ENCODE measurements at places on chromosomes 12 and 14.

DNA sequence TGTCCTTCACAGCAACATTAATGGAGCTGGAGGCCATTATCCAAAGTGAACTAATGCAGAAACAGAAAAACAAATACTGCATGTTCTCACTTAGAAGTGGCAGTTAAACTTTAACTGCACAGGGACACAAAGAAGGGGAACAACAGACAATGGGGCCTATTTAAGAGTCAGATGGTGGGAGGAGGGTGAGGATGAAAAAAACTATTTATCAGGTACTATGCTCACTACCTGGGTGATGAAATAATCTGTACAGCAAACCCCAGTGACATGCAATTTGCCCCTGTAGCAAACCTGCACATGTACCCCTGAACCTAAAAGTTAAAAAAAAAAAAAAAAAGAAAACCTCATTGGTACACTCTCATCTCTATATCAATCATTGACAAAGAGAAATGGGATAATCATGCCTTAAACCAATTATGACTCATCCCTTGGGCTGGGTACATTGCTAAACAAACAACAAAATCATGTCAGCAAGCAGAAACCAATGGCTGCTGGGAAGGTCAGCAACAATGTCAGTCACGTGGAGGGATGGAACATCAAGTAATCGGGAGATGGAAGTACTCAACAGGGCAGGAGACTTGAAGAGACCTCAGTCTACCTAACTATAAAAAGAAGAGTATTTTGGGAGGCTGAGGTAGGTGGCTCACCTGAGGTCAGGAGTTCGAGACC is 479.2 kb downstream of the RMST start:
- no peak for DNase-seq

- no peak for DNase-seq
Measured at GRCh38 chr14:71238835-71239234, 331.6 kb downstream of the PCNX1 start.

DNA sequence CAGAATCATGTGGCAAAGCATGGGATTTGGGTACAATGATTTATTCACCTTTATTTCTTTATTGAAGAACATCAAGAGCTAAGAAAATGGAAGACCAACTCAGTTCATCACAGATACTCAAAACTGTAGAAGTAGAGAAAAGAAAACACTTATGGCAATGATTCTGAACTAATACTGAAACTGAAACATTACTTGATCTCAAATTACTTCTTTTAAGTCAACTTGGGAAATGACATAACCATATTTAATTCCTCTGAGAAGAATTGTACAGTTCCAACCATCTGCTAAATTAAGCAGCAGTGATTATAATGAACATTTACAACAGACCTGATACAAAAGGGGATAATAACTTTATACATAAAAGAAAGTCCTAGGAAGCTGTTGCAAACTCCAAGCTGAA is 466.5 kb downstream of the TMTC2 start:
- DNase-seq = no peak

- no peak for DNase-seq
Measured at GRCh38 chr12:105469211-105469610, 138.7 kb downstream of the C12orf75 start.

DNA sequence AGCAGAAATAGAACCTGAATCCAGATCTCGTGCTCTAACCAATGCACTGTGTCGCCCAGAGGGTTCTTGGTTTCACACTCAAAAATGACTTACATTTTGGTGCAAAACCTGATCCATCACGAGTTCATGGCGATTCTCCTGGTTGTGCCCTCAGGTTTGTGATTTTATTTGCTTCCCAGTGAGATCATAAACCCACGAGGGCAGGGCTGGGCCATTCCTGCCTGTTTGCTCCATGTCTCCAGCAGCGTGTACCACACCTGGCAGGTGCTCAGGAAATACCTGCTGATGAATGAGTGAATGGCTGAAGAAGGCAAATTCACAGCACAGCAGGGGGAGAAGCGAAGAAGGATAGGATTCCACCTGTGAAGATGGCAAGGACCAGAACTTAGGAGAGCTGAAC is 9.4 kb downstream of the ACACB start:
- no peak for DNase-seq

- no peak for DNase-seq
Measured at GRCh38 chr12:126337556-126338441, 1272.6 kb downstream of the AACS start.

- no peak for DNase-seq
Measured at GRCh38 chr14:23615856-23616255, 20.3 kb upstream of the DHRS2 start.

DNA sequence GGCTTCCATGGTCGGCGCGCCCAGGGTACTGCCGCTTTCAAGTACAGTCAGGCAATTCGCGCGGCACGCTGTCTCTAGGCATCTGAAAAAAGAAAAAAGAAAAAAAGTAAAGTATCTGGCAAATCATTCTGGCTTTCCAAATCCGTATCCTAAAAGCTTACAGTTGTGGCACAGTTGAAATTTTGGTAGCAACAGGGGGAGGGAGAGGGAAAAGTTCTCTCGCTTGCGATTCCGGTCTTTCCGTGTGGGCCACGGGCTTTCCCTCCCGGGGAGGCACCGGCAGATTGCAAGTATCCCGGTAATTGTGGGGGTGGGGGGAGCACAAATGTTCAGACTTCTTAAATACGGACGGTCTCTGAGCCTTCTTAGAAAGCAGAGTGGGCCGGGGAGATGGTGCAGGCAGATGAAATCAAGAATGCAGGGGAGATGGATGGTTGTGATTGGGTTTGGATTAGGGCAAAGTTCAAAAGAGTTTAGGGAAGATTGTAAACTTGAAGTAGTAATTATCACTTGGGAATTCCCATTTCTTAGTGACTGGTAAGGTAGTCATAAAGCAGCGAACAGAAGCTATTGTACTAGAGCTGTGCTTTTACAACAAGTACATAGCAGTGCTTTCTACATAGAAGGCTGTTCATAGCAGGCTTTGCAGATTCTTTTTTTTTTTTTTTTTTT is 1.2 kb downstream of the SOCS2 start:
- DNase-seq = peak; percentile 8

- peak; percentile 69 for DNase-seq
Measured at GRCh38 chr14:73886449-73887317, at the start of gene ZNF410. Gene ZNF410 (plus strand): TSS chr14:73886859. CDS start chr14:73892176, 5,317 bp downstream.

- DNase-seq = no peak
Measured at GRCh38 chr14:76930549-76930948, 98.0 kb downstream of the IRF2BPL start.

DNA sequence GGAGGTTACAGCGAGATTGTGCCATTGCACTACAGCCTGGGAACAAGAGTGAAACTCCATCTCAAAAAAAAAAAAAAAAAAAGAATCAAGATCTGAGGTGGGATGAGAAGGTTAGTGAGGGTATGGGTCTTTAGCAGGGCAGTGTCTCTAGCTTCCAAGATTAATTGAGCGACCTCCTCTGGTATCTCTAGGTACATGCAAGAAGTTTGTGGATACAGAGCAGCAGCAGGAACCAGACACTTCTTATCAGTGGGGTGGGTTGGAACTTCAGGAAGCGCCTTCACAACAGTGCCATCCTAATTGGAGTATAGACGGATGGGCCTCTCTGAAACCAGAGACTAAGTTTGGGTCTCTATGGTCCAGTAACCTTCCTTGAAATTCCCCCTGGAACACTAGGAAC is 51.9 kb upstream of the CISTR start:
- DNase-seq = no peak

DNA sequence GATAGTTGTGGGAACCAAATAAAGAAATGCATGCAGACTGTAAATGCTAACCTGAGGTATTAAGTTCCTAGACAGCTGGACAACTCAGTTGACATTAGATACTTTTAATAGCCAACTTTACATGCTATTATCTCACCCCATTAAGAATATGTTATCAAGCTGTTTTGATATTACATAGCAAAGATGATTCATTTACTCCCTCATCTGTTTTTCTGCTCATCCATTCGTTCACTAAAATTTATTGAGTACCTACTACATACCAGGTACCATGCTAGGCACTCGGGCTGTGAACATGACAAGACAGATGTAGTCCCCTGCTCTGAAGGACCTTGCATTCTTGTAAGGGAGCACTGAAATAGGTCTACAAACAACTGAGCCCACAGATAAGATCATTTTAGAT is 192.4 kb downstream of the DACT1 start:
- DNase-seq = no peak

DNA sequence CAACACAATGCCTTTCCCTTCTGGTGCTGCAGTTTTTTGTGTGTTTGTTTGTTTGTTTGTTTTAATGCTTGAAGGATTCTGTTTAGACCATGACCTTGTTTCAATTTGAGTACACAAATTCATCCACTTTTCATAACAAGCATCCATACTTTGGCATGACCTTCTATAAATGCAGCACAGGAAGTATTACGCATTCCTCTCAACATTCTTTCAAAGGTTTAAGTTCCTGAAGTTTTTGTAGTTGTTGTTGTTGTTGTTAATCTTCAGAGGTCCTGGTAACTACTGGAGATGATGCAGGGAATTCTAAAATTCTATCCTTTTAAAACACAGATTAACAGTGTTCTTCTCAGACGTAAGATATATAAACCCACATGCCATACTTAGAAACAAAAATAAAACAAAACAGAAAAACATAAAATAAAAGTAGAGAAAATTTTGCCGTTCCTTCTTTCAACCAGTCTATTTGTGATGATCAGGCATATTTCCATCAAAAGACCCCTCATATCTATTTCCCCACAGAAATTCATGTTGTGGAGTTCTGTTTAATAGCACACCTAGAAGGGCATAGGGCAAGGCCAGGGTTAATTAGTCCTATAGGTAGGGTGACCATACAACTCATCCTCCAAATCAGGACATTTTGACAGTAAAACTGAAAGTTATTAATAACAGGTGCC is 529.9 kb downstream of the NOVA1 start:
- DNase-seq = no peak

DNA sequence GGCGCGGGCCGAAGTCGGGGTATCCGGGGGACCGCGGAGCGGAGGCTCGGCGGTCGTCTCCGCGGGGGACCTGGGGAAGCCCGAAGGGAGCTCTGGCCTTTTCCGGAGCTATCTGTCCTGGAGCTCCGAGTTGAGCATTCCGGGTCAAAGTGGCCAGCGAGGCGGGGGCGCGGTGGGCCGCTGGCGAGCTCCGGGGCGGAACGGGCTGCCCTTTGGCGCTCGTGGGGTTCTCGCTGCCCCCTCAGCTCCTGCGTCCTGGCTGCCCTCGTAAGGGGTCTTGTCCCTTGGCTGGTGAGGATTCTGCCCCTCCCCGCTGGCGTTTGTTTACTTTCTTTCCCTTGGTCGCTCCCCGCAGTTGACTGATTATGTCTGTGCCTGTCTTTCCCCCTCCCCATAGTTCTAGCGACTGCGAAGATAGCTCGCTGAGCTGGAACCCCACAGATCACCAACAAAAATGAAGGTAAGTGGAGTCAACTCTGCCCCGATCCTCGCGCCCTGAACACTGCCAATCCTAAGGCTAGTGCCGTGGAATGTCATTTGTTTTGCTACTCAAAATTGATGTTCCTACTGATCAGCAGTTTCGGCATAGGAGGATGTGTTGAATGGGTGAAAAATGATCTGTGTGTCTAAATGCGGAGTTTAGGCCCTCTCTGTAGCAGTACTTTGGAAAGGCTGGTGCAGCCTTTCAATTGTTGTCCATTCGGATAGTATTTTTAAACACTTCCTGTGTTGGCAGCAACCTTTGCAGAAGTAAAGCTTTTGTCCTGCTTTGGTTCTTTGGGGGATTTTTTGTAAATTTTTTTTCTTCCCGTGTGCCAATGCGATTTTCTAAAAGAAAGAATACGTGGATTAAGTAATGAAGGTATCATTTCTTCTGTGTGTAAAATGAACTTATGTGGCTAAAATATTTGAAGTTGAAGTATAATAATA is 1.3 kb downstream of the ARID4A start:
- DNase-seq = no peak

DNA sequence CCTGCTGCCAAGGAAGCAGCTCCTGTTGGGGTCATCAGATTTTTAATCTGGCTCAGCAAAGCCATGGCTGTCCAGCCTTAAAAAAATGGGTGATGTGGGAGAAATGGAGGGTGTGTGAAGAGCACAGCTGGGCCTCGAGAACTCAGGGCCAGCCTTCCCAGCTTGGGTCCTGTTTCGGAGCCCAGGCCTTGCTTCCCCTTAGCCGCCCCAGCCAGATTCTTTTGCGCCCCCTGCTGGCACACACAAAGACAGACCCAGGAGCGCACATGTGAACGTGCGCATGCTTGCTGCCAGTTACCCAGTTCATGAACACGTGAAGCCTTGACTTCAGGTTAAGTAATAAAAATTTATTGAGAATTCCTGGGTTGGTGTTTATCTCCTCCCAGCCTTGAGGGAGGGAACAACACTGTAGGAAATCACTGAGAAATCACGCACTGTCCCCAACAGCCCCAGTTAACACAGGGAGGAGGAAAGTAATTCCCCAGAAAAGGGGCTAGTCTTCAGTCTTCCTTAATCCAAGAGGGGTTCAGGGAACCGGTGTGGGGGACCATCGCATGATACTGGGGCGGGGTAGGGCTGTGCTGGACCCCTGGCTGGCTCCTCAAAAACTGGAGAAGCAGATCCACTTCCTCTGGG is 5.3 kb downstream of the PHB2 start:
- peak; percentile 74 for DNase-seq

DNA sequence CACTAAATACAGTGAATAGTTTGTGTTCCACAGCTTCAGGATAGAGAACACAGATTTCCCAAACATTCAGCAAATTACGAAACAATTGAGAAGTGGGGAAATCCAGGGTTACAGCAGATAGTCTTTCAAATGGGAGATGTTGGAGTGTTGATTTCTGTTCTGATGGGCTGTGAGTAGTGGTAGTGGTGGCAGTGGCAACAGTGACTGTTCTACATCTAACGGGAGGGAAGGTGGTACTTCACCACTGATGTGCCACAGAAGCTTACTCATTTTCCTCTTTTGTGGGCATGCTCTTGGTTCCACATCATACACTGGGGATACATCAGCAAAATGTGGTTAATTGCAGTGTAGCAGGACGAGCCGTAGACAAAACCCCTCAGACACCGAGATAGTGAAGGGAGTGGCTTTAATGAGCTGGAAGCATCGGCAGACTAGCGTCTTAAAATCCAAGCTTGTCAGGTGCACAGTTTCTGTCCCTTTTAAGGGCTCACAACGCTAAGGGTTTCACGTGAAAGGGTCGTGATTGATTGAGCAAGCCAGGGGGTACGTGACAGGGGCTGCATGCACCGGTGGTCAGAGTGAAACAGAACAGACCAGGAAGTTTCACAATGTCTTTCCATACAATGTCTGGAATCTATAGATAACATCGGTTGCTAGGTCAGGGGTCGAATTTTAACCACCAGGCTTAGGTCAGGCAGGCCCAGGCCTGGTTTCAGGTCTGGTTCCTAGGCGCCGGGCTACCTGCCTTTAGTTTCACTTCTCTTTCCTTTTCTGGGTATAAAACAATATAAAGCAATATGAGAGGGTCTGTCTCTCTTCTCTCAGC is 330.6 kb upstream of the FBXO33 start:
- no peak for DNase-seq

- no peak for DNase-seq
Measured at GRCh38 chr12:39393890-39394289, 49.0 kb downstream of the KIF21A start.

DNA sequence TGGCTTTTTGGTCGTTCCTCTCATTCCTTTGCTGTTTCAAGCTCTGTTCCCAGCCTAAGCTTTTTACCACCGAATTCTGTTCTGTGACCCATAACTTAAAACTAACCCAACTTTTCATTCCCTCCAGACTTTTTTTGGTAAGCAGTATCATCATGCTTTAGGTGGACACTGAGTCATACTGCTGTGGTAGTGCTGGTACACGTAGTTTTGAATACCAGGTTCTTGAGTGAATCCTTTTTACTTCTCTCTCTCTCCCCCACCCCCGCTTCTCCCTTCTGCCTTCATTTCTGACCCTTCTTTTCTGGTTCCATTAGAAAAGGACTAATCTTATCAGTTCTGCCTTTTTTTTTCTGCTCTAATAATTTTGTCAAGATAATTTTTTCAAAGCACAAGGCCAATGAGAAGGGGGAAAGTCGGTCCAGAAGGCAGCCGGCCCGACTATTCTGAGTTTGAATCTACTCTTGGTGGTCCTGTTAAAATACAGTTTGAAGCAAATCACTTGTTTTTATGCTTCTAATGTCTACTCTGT is 2.3 kb upstream of the MDM2 start:
- no peak for DNase-seq
